ENCODE measurements at places on chromosomes 6 and 20.

DNA sequence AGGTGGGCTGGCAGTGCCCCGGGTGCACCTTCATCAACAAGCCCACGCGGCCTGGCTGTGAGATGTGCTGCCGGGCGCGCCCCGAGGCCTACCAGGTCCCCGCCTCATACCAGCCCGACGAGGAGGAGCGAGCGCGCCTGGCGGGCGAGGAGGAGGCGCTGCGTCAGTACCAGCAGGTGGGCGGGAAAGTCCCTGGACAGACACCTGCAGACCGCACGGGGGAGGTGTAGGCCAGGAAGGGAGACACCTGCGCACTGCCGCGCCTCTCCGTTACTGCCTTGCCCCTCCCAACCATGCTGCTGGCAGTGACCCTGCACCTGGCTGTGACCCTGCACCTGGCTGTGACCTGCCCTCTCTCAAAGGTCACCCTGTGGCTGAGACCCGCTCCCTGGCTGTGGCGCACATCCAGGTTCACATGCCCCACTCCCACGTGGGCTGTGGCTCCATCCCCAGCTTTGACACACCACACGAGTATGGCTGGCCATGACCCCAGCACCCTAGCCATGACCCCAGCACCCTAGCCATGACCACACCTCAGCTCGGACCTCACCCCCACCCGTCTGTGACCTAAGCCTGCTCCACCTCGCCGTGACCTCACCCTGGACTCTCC is 11.6 kb downstream of the RBCK1 start:
- DNase-seq: no peak

DNA sequence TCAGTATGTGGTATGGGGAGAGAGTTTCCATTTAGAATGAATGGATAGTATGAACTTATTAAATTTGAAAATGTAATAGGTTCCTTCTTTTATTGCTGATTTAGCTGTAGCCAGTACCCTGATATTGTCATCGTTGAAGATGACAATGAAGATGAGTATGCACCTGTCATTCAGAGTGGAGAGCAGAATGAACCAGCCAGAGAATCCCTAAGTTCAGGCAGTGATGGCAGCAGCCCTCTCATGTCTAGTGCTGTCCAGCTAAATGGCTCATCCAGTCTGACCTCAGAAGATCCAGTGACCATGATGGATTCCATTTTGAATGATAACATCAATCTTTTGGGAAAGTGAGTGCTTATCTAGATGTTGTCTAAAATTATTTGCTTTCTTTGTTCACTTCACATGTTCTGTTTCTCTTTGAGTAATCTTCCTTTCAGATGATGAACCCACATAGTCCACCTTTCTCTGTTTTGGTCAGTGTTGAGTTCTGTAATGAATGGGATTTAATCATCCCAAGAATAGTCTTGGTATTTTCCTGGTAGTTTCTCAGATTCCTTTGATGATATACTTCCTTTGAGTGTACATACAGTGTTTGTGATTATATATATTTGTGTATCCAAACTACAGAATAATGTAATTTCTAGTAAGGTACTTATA is 23.3 kb downstream of the HSF2 start:
- no peak for DNase-seq

DNA sequence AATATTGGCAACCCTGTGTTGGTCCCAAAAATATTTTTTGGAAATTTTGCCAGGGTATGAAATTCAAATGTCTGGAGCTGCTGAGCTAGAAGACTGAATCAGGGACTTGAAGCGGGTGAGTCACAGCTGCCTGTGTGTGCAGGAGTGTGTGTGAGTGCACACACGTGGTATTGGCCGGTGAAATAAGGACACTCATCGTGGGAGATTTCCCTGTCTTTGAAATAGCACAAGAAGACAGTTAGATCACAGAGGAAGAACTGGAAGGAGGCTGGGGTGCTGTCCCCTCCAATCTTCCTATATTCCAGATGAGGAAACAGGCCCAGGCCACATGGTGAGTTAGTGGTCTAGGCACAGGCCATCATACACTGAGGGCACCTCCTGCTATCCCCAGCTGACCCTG is 123.8 kb upstream of the MLN start:
- DNase-seq: peak; percentile 31

DNA sequence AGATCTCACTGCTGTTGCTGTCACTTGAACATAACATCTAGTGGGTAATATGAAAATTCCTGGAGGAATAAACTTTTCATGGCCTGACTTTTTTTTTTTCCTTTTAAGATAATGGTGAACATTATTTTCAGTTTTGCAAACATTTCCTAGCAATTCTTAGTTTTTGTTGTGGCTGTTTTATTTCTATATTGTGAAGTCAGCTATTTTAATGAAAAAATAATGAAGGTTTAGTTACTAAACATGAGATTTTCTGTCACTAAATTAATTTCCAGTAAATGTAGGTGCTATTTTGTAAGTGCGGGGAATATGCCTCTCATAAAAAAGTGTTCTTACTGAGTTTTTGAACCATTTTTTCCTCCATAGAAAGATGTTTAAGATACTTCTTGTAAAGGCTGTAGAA is 23.4 kb upstream of the FAM209A start:
- no peak for DNase-seq

GRCh38 chr6:36822506-36823269 is 16.6 kb downstream of the CPNE5 start:
- no peak for DNase-seq

- no peak for DNase-seq
Observed at GRCh38 chr6:52893803-52894202, 15.7 kb downstream of the GSTA3 start.

DNA sequence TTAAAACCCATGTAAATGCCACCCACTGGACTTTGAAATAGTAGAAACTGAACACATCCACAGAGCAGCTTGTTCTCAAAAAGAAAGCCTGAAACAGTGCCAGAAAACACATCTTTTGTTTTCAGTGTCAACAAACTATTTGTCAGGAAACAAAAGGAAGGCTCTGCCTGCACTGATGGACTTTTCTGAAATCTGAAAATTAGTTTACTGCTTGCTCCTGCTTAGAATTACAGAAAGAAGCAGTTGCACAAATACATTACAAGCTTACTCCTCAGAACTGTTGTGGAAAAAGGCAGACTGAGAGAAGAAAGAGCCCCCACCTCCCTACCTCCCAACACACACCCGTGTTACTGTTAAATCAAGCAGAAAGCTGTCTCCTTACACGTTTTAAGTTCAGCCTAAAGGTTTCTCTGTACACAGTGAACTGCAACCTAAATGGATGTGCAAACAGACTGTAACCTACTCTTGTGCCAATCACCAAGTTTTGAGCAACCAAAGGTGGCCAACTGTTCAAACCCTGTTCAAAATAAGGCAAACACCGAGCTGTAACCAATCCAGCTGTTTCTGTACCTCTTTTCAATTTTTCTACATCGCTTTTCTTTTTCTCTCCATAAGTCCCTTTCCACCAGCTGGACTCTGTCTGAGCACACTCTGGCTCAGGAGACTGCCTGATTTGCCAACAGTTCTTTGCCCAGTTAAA is 43.7 kb downstream of the FRK start:
- no peak for DNase-seq

GRCh38 chr6:81606965-81607381 is 145.5 kb downstream of the TENT5A start:
- DNase-seq: no peak

GRCh38 chr20:24608926-24609667 is 139.7 kb downstream of the SYNDIG1 start:
- no peak for DNase-seq

DNA sequence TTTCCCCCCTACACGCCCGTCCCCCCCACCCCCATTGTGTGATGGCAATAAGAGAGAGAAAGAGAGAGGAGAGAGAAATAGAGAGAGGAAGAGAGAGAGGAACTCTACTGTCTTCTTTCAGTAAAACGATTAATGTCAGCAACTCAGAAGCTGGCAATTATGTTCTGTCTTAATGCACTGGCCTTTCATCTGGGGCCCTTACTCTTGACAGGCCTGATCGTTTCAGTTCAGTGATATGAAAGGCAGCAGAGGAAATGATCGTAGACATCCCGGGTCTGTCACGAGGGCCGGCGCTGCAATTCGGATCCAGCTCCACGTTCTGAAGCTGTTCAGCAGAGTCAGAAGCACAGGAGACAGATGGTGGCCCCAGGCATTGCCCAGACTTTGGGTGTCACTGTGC is 308.9 kb downstream of the ZNF217 start:
- no peak for DNase-seq
